ENCODE measurements at places on chromosomes 16 and 17.

- no peak for DNase-seq
Observed at GRCh38 chr16:450385-450784, 24.9 kb downstream of the RAB11FIP3 start.

- DNase-seq = no peak
Observed at GRCh38 chr16:404971-405486, 3.3 kb downstream of the DECR2 start.

DNA sequence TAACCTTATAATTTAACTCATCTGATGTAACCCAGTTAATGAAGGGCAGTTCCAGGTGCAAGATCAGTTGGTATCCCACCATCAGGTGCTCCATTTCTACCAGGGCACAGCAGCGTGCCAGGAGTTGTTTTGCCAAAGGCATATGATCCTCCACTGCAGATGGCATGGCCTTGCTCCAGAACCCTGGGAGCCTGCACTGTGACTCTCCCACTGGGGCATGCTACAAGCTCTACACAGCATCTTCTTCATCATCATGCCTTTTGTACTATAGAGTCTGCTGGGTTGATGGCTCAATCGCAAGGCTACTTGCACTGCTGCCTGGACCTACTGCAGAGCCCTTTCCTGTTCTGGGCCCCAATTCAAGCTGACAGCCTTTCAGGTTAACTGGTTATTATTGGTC, 11.3 kb upstream of the MAPT start:
- DNase-seq = no peak

DNA sequence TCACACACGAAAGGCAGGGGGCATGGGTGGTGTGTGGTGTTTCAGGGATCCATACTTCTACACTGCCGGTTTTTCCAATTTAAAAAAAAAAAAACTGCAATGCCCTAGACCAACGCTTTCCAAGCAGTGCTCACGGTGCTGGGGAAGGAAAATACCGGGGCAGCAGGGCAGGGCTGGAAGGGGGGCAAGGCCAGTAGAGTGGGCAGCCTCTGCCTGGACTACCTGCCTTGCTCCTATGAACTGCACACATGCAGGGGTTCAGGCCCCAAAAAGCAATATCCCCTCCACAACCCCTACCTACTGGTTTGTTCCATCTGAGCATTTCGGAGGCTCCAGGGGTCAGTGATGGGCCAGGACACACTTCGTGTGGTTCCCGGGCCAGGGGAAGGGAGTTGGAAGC, 29.4 kb downstream of the RPH3AL start:
- no peak for DNase-seq

DNA sequence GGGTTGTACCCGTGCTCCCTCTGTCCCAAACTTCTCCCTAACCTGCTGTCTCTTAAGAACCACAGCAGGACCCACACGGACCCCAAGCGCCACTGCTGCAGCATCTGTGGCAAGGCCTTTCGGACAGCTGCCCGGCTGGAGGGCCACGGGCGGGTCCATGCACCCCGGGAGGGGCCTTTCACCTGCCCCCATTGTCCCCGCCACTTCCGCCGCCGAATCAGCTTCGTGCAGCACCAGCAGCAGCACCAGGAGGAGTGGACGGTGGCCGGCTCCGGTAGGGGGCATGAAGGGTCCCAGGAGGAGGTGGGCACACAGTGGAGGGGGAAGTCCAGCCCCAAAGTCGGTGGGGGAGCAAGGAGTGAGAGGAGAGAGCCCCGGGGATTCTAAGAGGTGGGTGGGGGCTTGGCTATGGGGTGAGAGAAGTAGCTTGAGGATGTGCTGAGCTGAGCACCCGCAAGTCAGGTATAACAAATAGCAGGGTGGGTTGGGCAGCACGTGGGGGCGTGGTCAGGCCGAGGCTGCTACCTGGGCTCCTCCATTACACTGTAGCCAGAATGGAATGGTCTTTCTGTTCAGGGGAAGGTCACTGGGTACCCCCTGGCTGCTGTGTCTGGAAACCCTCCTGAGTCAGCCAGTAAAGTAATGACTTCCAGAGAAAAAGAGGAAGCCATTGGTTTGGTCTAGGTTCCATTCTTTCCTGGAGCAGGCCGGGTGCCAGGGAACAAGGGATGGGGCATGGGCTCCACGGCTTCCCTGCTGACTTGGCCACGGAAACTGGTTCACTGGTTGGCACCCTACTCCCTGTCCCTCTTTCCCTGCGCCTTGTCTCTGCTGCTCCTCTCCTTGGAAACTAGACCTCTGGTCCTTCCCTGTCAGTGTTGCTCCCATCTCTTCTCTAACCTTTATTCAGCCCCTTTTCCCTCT, 7.1 kb downstream of the PRSS53 start:
- DNase-seq = no peak

DNA sequence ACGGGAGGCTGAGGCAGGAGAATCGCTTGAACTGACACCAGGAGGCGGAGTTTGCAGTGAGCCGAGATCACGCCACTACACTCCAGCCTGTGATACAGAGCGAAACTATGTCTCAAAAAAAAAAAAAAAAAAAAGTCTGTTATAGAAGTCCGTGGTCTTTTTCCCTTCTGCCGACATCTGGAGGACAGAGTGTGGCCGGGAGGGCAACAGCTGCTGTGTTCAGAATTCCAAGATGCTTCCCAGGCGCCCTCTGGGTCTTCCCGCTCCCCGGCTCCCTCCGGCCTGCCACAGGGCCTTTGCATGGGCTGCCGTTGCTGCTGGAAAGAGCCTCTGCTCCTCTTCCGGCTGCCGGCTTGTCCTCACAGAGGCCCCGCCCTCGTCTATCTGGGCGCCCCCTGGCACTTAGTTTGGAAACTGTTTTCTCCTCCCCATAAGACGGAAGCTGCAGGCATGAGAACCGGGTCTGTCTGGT, 2.4 kb upstream of the CACNA1H start:
- DNase-seq = peak; percentile 13

- peak; percentile 13 for DNase-seq
Observed at GRCh38 chr17:78611607-78612006, 34.4 kb upstream of the DNAH17 start.

DNA sequence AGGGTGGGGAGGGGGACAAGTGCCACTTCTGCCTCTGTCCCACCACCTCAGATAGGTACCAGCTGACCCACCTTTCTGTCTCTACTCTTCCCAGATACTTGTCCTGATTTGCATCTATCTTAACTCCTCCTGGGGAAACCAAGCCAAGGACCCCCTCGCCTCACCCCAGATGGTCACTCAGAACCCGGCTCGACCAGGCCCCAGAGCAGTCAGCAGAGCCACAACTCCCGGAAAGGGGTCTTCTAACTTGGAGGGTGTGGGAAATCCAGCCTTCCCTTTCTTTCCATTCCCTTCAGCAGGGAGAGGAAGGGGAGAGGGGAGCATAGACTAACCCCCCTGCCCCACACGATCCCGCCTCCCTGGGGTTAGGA, 1.9 kb downstream of the CAVIN1 start:
- DNase-seq = no peak

GRCh38 chr16:57594531-57595031, 33.8 kb upstream of the ADGRG1 start:
- DNase-seq = no peak

GRCh38 chr17:8628609-8629169, 1.8 kb downstream of the MYH10 start:
- DNase-seq = no peak

GRCh38 chr17:73192206-73192893, 505 bp upstream of the COG1 start:
- peak; percentile 65 for DNase-seq

DNA sequence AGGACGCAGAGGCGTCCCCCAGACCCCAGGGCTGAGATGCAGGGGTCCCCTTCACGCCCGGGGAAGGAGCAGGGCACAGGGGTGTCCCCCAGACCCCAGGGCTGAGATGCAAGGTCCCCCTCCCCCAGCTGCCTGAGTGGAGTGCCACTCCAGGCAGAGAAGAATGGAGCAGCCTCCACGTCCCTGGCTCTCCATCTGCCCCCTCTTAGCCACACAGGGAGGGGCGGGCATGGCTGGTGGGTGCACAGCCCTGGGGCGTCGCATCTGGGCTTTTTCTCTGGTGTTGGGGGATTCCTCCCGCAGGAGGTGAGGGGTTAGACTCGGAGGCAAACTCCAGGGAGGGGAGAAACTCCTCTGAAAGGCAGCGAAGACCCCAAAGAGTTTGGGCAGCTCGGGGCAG, 17.5 kb downstream of the CIBAR2 start:
- DNase-seq = no peak

GRCh38 chr17:77120868-77121267, 19.9 kb upstream of the SEC14L1 start:
- no peak for DNase-seq

DNA sequence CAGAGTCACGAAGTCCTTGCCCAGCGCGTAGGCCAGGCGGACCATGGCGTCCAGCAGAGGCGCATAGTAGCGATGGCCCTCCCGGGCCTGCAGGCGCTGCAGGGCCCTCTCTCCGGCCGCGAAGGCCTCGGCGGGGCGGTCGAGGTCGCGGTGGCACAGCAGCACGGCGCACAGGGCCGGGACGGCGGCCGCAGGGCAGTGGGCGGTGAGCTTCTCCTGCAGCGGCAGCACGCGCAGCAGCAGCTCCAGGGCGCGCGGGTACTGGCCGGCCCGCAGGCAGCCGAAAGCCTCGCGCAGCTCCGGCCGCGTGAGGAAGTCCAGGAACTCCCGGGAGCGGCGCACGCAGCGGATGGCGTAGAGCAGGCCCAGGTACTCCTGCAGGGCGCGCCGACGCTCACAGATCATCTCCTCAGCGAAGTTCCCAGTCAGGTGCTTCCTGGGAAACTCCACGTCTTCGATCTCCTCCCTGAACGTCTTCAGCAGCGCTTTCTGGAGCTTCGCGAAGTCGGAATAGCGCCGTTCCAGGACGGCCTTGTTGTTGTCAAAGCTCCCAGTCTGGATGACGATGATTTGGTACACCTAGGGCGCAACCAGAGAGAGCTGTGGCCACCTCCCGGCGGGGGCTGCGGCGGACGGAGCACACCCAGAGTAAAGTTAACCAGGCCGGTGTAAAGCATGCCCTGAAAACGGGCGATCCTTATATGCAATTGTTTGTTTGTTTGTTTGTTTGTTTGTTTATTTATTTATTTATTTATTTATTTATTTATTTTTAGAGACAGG, 7.4 kb downstream of the SNX20 start:
- DNase-seq = no peak

GRCh38 chr16:84741340-84741830, 41.6 kb downstream of the USP10 start:
- DNase-seq = peak; percentile 33

- DNase-seq = no peak
Observed at GRCh38 chr16:1398826-1399581, 15.5 kb downstream of the UNKL start.

GRCh38 chr16:22380529-22380928, 6.1 kb upstream of the CDR2 start:
- no peak for DNase-seq

DNA sequence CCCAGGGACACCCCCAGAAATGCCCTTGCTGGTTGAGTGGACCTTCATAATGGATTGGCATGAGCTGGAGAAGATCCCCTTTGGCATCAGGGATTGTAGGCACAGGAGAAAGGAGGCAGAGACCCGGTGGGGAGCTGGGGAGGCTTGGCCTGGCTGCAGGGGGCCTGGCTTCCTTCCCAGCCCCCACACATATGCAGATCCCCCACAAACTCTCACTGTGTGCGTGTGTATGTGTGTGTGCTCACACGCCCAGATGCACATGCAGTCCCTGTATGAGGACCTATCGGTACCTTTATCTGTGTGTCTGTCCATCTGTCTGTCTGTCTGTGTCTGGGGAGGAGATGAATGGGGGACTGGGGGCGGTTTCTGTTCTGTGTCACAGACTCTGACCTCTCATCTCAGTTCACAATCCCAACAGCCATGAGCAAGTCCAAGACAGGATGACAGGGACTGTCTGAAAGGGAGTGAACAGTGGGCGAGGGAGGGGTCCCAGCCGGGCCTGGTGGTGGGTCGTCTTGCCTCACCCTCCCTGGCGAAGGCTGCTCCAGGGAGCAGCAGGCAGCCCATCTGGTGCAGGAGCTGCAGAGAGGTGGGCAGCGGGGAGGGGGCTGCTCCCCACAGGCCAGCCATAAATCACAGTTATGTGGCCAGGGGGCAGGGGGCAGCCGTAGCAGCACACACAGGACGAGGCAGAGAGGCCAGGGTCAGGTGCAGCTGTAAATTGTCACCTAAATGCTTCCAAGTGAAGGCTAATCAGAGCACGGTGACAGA, 46.7 kb upstream of the LHX1 start:
- no peak for DNase-seq

DNA sequence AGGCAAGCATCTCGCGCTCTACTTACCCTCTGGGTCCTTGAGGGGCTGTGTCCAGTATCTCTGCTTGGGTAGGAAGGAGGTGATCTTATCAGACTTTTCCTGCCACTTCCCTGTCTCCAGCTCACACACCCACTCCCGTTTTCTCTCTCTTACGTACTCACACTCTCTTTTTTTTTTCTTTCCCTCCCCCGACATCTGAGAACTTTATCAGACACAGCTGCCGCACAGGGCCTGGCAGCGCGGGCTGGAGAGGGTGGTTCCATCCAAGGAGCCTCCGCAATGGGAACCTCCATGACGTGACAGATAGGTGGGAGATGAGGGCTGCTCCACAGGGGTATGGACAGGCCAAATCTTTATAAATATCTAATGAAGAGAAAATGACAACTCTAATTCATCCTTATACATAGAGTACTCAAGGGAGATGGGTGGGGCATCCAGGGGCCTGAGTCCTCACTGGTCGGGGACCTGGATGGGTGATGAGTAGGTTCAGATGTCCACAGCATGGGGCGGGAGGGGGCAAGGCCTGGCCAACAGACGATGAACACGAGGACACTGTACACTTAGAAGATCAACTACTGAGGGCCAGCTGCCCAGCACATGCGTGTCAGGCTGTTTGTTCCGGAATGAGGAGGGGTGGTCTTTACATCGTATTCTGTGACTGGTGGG, 23.3 kb downstream of the MINK1 start:
- no peak for DNase-seq

DNA sequence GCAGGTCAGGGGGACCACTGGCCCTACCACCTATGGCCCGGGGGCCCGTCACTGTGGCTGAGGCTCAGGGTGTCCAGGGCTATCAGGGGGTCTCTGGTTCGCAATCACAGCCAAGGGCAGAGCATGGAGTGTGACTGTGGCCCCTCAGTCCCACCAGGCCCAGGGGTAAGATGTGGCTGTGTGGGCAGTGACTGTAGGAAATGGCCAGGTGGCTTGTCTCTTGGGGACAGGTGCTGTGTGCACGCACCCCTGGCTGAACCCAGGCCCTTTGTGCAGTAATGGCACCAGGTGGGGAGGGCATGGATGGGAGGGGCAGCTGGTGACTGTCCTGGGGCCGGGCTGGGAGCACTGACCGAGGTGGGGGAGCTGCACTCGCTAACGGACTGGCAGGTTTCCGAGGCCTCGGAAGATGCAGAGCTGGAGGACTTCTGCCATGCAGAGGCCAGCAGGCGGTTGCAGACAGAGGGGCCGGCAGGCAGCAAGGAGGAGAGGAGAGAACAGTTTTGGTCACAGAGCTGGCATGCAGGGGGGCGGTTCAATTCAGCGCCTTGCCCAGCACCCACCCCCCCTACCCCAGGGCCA, 18.8 kb downstream of the IL34 start:
- DNase-seq = no peak

GRCh38 chr17:44333371-44333770, 8.7 kb upstream of the SLC25A39 start:
- DNase-seq = no peak

DNA sequence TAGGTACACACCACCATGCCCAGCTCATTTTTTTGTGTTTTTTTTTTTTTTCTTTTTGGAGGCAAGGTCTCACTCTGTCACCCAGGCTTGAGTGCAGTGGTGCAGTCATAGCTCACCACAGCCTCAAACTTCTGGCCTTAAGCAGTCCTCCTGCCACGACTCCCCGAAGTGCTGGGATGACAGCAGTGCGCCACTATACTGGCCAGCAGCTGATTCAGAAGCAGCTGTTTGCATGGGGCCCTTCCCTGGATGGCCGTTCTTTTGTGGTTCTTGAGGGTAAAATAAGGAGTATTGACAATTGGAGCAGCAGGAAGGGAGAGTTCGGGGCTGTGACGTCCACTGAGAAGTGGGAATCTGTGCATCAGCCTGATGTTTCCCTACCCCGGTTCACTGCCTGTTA, 41.6 kb downstream of the KIAA0513 start:
- DNase-seq = no peak

All from fibroblast of lung (primary cell).